ENCODE measurements at places on chromosomes 2 and 18.

GRCh38 chr2:230821261-230821990 lies 43.3 kb upstream of the ITM2C start:
- no peak for DNase-seq

- DNase-seq: no peak
These were observed 51.3 kb upstream of the SPP2 start for GRCh38 chr2:233999182-233999581.

DNA sequence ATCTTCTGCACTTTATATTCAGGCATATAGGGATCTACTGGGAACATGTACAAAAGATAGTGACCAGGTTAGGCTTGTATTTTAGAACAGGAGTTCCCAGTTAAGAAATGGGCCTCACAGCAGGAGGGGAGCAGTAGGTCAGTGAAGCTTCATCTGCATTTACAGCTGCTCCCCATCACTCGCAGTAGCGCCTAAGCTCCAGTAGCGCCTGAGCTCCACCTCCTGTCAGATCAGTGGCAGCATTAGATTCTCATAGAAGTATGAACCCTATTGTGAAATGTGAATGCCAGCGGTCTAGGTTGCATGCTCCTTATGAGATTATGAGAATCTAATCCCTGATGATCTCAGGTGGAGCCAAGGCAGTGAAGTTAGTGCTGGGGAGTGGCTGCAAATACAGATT lies 224.4 kb upstream of the CYRIA start:
- no peak for DNase-seq

GRCh38 chr2:10538224-10538894 lies 90.2 kb upstream of the ODC1 start:
- DNase-seq: peak; percentile 89

Data from RCC 7860 (cell line).